Stimulated activated CD4-positive, alpha-beta T cell treated with anti-CD3 and anti-CD28 coated beads, Interleukin-4, amount 100 ng/mL, for 48 hours (primary cell): ENCODE measurements at places on chromosomes 6 and 20.

DNA sequence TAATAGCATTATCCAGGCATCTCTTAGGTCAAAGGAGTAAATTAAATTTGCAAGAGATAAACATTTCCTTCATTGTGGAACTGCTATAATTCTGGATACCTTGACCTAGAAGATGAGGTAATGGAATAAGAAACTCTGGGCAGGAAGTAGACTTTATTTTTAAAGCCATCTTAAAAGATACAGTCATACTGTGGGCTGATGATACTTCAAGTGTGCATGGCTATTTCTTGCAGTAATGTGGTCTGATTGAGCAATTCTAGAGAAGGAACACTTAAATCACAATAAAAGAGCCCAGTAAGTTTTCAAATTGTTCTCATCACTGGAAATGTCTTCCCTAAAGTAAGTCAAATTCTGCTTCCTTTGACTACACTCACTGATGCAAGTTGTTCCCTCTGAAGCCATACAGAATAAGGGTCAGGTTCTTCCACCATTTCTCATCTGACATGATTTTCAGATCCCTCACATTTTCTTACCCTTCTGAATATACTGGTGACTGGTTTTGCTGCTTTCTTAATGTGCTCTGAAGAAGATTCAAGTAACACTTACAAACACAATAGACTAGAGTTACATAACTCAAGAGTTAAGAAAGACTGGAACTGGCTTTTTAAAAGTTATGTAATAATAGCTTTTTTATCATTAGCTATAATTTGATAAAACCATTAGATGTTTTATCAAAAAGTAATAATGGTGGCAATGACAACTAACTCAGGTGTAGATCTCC, 62.6 kb upstream of the TMEM244 start:
- no peak for DNase-seq

- DNase-seq = no peak
These were observed 3.1 kb downstream of the RAMACL start for GRCh38 chr6:166583230-166583965.

GRCh38 chr6:108091288-108091687, 16.7 kb upstream of the OSTM1 start:
- DNase-seq = no peak

GRCh38 chr6:98498144-98498775, 336.1 kb upstream of the POU3F2 start:
- DNase-seq = no peak

- DNase-seq = no peak
These were observed 38.5 kb upstream of the GPR6 start for GRCh38 chr6:109939654-109940053.

DNA sequence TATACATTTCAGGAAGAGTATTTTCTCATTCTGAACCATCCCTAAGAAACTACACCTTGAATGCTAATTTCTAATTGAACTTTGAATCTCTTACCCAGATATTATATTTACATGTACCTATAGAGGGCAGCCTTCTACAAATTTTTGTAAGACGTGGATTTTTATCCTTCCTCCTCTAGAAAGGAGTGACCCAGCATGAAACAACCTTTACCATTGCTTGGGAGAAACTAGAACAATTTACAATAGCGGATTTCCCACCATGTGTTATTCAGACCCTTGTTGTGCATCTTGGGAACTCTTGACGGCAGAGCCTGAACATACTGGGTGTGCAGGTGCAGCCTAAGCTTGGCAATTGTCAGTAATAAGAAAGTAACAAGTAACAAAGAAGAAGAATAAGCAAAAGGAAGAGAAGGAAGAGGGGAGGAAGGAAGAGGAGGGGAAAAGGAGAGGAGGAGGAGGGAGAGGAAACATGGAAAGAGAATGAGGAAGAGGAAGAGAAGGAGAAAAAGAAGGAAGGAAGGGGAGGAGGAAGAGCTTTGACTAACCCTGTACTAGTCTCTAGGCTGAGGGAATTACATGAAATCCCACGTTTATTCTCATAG, 10.8 kb upstream of the TAAR1 start:
- no peak for DNase-seq

GRCh38 chr20:2118783-2119182, 17.2 kb downstream of the STK35 start:
- no peak for DNase-seq

DNA sequence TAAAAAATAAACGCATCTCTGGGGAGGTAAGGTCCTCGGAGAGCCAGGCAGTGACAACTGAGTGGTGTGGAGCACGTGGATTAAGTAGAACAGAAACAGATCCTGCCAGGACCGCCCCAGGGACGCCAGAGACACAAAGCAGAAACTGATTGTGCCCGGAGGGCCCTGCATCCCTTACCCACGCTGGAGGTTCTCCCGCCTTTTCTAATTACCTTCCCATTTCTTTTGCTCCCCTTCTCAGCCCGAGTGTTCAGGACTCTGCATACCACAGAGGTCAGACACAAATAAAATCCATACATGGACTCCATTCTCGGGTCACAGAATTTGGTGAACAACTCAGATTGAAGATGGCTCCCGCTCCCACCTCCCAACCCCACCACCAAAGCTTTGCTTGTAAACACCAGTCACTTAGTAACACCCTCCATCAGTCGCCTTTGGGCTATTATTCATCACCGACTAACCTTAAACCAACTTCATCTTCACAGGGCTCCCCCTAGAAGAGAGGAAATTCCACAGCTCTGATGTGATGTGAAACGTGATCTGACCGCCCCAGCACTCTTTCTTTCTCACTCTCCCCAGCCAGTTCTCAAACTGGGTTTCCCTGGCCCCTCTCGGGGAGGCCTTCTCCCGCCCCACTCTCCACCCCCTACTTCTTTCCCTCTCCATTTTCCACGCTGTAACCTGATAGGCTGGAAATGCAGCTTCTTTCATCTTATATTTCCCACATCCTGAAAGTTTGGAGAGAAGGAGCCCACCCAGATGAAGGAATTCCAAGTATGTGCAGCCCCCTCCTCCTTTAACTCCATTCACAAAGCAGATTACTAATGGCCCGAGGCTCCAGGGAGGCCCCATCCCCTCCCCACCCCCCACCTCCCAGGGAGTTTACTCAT, 32.5 kb upstream of the PIM1 start:
- DNase-seq = peak; percentile 51

DNA sequence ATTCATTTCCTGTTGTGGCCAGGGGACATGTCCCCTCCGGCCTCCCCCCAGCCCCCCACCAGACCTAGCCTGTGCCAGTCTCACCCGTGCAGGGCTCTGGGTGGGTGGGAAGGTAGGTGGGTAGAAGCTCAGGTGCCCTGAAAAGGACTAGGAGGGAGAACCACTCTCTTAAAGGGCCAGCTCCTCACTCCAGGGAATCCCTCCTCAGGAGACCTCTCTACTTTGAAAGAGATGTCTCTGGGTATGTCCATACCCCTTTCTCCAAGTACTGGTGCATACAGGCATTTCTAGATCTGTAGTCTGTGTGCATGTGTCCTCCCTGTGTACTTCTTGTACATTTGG, 60.8 kb upstream of the EPB41L1 start:
- no peak for DNase-seq

DNA sequence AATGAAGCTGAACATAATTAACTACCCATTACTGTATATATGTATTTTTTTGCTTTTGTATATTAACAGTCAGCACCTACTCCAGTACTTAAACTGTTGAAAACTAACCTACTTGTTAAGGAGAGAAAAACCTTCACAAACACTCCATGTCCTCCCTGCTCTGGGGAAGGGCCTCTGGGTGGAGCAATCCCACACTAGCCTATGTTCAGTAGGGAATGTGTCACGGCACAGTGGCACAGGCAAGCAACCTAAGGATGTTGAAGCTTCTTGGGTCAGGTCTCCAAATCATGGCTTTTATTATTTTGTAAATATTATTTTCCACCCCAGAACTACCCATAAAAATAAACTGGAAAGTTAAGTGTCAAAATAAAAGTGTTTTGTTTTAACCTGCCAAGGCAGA, 5.3 kb downstream of the MAN1A1 start:
- DNase-seq = no peak

GRCh38 chr20:61426352-61426751, 174.3 kb downstream of the CDH4 start:
- no peak for DNase-seq

- no peak for DNase-seq
These were observed 57.1 kb downstream of the PSMG4 start for GRCh38 chr6:3315841-3316240.

GRCh38 chr6:167214206-167214605, 56.4 kb upstream of the GPR31 start:
- DNase-seq = no peak

- DNase-seq = no peak
These were observed 80.6 kb downstream of the PHF3 start for GRCh38 chr6:63716169-63716568.

GRCh38 chr6:149357726-149358538, 40.4 kb downstream of the TAB2 start:
- no peak for DNase-seq

DNA sequence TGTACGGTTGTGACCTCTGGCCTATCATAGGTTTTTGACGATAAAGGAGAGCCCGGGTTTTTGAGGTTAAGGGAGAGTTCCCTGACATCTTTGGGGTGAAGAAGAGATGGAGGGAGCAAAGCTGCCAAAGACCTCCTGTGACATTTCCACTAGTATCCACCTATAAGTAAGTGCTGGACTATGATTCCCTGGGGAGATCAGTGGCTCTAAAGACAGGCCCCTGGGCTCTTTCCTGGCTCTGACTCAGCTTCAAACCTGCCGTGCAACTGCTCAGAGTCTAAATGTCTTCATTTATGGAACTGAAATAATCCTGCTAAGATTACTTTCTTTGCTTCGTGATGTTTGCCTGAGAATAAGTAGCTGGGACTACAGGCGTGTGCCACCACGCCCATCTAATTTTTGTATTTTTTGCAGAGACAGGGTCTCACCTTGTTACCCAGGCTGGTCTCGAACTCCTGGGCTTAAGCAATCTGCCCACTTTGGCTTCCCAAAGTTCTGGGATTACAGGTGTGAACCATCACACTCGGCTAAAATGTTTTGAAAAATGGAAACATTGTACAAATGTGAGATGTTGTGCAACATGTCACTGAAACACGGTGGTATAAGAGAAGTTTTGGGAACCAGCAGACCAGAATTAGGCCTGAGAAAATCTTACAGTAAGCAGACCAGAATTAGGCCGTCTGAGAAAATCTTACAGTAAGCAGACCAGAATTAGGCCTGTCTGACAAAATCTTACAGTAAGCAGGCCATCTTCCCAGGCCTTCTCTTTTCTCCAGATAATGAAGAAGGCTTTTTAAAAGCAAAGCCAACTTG, 1.1 kb upstream of the PAQR8 start:
- no peak for DNase-seq

- no peak for DNase-seq
These were observed 158.8 kb downstream of the DTNBP1 start for GRCh38 chr6:15504040-15504495.

DNA sequence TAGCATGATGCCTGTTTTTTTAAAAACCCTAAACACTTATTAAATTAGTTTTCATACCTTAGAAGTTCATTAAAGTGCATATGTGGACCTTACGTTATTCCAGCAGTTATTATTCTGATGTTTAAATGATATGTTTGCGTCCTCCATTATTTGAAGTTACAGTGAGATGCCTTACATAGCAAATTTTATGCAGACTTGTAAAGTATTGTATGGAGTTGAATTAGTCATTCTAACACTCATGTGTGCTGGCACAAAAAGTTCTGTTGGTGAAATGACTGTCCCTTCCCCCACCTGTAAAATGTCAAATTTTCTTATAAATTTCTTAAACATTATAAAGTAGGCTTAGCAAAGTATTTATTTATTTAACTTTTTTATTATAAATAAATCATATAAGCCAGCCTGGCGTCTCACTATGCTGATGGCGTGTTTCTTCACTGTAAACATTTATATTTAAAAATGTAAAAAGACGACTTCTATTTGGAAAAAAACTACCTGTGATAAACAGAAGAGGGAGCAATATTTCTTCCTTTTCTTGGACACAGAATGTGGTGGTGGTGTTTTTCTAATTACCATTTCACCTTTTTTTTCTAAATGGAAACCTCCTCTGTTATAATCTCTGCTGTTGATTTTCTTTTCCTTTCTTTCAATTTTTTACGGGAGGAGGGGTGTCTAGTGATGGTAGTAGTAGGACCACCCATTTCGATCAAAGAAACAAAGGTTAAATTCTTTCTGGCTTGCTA, 155.4 kb downstream of the RFPL4B start:
- no peak for DNase-seq

DNA sequence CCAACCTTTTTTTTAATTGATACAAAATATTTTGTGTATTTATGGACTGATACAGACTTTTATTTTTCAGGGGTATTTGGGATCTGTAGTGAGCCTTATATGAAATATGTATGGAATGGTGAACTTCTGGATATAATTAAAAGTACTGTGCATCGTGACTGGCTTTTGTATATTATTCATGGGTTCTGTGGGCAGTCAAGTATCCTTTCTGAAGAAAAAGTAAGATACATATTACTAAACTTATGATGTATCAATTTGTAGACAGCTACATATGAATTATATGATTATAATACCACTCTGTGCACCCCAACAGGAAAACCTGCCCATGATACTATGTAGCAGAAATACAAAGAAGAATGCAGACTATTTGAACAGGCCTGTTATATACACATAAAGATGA, 47.2 kb downstream of the FIG4 start:
- no peak for DNase-seq

GRCh38 chr20:44174996-44175765, 11.8 kb downstream of the JPH2 start:
- no peak for DNase-seq

DNA sequence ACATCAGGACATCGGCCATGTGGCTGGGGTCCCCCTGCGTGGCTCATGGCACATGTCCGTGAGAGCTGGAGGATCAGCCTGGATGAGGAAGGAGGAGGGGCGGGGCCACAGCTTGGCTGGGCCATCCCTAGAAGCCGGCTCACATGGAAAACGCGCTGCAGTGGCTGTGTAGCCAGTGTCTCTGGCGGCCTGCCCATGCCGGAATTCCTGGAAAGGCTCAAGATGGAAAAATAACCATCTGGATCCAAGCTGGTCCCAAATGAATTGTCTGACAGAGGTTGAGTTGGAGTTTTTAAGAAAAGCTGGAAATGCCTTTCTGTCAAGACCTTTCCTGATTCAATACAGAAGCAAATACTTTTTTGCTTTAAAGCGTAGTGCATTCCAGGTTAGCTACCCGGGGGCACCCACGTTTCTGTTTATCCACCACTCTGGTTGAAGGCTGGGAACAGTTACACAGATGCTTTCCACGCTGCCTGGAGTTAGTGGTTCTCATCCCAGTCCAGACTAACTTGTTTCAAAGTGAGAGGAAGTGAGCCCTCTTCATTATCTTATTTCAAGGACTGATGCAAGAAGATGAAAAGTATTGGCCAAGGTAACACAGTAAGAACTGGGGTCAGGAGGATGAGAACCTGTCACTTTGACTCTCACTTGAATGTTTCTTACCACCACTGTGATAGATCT, 99.0 kb downstream of the GMPR start:
- no peak for DNase-seq

GRCh38 chr20:43926287-43927050, 11.8 kb downstream of the TOX2 start:
- DNase-seq = no peak

GRCh38 chr6:82492134-82492533, 128.5 kb downstream of the TPBG start:
- no peak for DNase-seq

DNA sequence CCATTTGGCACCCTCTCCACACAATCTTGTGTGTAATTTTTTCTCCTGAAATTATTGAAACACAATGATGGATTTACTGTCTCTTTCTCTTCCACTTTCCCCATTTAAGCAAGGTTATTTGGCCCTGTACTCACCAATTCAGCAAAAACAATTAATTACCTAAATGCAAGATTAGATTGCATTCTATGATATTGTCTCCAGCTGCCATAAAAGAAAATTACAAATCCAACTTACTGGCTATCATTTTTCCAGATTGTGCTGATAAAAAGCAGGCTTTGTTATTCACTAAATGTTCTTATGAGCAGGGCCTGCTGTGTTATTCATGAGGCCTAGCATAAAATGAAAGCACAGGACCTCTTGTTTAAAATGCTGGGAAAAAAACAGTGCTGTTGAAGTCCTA, 95.8 kb upstream of the IRAK1BP1 start:
- DNase-seq = no peak
